Umbilical cord (tissue), 2 donors: ENCODE measurements at places on chromosomes 2 and 18.

- no peak for DNase-seq
Measured at GRCh38 chr2:201176081-201176481, 6.9 kb upstream of the CASP10 start.

DNA sequence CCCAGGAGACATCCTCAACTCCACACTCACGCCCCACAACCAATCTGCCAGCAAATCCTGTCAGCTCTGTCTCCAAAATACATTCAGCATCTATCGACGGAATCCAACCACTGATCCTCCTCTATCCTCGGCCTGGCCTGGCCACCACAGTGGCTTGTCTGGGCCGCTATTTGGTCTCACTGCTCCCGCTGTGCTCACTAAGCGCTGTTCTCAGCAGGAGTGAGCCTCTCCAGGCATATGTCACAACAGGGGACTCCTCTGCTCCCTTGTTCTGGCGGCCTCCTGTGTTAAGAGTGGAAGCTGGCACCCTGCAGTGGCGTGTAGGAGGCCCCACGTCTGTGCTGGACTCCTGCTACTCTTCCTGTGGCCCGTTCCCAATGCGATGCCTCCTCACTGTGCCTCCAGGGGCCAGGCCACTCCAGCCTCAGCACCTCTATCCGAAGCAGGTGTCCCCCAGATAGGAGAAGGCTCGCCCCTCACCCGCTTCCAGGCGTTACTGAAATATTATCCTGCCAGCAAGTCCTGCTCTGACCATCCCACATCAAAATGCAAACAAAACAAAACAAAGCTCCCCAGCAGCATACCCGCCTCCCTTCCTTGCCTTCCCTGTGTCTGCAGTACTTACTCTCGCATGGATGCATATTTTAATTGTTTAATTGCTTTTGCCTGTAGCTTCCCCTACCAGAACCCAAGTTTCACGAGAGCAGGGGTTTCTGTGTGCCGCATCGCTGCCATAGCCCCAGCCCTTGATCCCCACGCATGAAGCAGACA is 39.9 kb downstream of the CENPO start:
- DNase-seq, result no peak

GRCh38 chr2:119645173-119645855 is 33.7 kb upstream of the TMEM177 start:
- peak; percentile 20 for DNase-seq

- no peak for DNase-seq
Measured at GRCh38 chr2:101340141-101340551, 31.6 kb upstream of the RNF149 start.

DNA sequence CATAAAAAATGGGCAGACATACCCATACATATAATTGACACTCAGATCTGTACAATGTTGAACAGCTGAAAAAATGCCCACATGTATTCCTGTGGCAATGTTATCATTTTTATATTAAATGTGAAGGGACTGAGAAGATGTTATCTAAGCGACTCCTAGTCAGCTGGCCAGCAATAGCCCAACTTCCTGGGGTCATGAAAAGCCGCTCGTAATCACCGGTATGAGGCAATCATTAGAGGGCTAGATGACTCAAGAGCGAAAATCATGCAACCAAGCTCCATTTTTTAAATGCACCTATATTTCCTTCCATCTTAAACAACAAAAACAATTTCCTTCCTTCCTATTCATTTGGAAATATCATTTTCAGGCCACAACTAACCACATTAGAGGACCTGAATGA is 274.6 kb upstream of the CCDC68 start:
- no peak for DNase-seq

- no peak for DNase-seq
Measured at GRCh38 chr2:129912066-129912820, 67.2 kb upstream of the RAB6C start.

DNA sequence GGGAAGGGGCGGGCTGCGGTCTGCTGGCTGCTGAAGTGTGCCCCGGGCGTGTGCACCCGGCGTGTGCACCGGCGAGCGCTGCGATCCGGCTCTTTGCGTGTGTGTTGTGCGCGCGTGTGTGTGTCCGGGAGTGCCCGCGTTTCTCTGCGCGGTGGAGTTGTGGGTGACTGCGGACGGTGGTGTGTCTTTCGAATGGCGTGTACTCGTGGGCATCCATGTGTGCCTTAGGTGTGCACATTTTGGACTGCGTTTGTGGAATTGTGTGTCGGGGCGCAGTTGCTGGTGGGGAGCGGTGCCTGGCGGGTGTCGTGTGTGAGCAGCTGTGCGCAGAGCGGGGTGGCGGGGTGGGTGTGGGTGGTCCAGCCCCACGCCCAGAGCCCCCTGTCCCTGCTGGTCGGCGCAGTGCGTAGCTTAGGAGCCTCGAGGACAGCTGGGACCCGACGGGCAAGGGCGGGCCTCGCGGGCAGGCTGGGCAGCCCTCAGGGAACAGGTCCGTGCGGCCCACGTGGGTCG is 533 bp downstream of the HPCAL1 start:
- no peak for DNase-seq

DNA sequence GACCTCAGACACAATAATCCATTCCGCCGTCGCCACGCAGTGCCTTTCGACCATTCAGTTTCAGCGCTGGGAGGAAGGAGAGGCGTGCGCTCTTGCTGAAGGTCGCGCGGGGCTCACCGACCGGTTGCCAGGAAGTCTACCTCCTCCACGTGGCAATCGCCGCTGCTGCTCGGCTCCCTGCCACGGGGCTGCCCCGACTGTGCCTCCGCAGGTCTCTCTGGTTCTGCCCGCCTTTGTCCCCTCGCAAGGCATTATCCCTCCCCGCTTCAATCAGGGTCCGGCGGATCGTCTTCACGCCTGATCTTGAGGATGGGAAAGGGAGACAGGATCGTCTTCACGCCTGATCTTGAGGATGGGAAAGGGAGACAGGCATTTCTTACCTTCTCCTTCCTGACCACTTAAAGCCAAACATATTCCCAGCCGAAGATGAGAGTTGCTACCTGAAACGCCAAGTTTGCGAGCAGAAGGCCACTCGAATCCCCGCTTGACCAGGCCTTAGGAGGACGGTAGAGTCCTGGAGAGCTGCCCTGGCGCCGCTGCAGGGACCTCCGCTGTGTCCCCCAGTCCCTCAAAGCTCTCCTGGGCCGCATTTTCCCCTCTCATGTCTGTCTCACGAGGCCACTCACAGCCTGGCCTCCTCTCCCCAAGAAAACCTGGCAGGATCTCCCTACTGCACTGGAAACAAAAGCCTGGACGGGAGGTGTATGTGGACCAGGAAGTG is 4.3 kb upstream of the GPR45 start:
- DNase-seq, result no peak

GRCh38 chr2:148161909-148162435 is 141.1 kb downstream of the MBD5 start:
- no peak for DNase-seq

GRCh38 chr2:235733761-235734160 is 239.9 kb downstream of the AGAP1 start:
- no peak for DNase-seq

DNA sequence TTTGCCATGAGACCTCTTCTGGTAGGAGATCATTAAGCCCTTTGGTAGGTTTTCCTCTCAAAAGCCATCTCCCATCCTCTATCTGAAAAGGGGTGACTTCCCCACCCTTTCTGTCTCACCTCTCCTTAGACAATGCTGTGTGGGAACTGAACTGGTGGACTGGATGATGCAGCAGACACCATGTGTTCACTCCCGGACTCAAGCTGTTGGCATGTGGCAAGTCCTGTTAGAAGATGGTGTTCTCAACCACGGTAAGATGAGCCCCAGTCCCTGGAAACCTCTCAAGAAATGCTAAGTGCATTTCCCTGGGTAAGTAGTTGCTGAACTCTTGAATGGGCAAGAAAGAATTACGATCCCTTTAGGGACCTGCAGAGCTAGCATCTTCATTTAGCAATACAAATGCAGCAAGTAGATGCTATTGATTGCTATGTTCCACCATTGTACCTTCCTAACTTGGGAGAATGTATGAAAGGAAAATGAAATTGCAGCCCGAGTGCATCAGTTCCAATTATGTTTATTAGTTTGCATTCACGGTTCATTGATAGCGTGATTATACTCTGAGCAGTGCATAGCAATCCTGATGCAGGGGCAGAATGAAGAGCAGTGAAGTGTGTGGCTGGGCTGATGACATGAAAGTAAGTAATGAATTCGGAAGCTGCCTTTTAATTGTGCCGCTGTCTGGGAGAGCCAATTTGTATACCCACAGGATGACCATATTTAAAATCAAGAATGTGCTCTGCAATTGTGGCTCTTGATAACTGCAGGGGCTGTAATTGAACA is 110.0 kb upstream of the MAP3K20 start:
- no peak for DNase-seq

DNA sequence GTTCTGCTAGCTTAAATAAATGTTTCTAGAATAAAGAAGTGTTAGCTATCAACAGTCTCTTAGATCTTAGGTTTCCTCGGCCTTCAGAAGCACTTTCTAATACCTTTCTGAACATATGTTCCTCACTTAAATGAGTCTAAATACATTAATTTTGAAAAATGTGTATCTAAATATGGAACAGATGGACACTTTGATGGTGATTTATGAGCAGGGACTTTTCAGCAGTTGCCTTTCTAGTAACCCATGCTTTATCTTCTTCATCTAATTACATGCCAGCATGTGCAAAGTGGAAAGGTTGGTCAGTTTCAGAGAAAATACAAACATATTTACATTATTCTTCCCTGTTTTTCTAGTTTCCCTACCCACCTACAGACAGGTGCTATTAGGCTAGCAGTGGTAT is 797.0 kb upstream of the CHAC2 start:
- no peak for DNase-seq

- no peak for DNase-seq
Measured at GRCh38 chr2:65073879-65074565, 17.8 kb downstream of the CEP68 start.

DNA sequence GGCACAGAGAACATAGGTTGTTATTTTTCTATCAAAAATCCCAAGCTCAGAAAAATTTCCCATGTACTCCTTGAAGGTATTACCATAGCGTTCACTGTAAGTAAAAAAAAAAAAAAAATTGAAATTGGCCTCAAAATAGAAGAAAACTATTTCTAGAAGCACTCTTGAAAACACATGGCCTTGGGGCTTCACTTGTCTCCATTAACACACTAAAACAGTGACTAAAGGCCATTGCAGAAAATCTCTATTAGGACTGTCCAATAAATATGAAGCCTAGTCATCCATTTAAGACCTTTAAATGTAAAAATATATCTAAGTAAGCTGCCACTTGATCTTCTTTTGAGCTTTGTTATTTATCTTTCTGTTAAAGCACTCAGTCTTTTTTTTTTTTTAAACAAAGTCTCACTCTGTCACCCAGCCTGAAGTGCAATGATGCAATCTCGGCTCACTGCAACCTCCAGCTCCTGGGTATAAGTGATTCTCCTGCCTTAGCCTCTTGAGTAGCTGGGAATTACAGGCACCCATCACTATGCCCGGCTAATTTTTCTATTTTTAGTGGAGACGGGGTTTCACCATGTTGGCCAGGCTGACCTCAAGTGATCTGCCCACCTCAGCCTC is 35.8 kb downstream of the CCDC68 start:
- DNase-seq, result peak; percentile 42

DNA sequence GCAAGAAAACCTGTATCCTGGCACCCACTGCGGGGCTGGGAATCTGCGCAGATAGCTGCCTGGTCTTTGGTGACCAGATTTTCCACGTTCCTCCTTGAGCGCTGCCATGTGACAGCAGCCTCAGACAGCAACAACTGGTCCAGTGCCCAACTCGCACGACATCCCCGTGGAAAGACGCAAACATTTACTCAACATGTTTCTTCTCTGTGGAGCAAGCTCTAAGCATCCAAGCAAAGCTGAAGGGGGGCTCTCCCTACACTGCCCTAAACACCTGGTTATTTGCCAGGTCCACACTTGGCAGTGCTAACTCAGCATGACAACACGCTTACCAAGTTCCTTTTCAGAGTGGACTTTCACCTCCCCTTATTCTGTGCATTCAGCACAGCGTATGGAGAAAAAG is 11.3 kb downstream of the ZNF516 start:
- no peak for DNase-seq

- peak; percentile 34 for DNase-seq
Measured at GRCh38 chr18:598124-598589, 1.4 kb downstream of the CLUL1 start.

DNA sequence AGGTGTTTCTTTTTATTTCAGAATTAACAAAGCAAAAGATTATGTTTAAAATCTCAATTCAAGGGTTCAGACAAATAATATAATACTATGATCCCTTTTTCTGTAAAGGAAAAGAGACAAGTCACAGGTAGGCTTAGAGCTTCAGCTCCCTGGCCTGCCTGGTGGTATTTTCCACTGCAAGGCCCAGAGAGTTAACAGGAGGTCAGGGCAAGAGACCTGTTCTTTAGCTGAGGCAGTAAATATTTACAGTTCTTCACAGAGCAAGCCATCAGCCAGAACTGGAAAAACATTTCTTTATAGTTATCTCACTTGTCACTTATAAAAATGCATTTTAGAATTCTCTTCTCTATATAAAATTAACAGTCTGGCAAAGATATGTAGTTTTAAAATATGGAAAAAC is 70.1 kb downstream of the EPG5 start:
- DNase-seq, result no peak

DNA sequence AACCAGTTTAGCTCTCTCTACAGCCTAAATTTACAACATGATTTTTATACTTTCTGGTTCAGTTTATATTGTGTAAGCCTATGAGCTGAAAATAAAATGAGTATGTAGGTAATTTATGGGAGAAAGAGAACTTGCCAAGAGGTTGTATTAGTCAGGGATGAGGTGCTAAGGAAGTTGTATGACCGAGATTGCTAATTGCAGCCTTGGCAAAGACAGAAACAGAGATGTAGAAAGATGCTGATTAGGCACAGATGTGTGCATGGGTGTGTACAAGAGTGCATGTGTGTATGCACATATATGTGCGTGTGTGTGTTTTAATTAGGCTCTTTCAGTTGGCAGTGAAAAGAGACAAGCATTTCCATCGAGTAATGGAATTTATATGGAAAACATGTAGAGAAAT is 213.9 kb downstream of the FBXO15 start:
- no peak for DNase-seq

DNA sequence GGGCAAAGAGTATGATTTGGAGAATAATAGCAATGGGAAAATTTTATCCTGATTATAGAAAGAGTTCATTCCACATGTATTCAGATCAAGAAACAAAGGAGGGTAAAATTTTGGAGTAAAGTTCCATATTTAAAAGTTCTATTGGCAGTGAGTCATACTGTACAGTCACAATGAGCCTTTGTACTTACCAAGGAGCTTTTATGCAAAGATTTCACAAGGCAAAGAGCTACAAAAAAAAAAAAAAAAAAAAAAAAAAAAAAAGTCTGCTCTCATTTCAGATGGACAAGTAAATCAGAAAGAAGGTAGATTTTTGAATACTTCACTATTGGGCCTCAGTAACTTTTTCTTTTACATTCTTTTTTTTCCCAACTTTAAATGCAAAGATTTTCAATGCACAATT is 1802.2 kb upstream of the PIK3C3 start:
- DNase-seq, result no peak
